HL-60 (cell line): ENCODE measurements at places on chromosomes 2 and 18.

DNA sequence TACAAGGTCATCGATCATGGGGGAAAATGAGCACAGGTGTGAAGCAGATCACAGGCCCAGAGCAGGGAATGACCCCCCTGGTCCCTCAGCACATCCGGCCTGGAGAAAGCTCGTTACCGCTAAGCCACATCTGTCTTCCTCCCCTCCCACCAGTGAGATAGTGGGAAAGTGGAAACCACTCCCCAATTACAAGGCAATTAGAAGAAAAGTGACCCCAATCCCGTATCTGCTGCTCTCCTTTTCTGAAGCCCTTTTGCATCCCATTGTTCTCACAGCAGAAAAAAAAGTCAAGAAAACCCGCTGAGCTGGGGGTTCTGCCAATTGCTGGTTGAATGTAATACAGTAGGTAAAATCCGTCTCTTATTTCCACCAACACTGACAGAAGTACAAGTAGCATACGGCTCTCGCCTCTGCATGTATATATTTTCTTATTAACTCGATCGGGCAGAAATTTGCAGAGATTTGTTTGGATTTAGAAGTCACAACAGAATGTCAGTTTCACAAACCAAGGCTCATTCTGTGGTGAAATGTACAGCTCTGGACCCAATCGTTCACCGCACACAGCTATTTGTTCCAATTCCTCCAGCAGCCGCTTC is 287.0 kb downstream of the TCF4 start:
- no peak for DNase-seq

- DNase-seq: peak; percentile 91
These were observed at the start of gene REV1 for GRCh38 chr2:99489761-99490622. TSS of gene REV1 (minus strand) at chr2:99490017. CDS start at chr2:99464975, 25,042 bp downstream.

GRCh38 chr2:8659092-8659734 is 22.6 kb upstream of the ID2 start:
- peak; percentile 38 for DNase-seq

DNA sequence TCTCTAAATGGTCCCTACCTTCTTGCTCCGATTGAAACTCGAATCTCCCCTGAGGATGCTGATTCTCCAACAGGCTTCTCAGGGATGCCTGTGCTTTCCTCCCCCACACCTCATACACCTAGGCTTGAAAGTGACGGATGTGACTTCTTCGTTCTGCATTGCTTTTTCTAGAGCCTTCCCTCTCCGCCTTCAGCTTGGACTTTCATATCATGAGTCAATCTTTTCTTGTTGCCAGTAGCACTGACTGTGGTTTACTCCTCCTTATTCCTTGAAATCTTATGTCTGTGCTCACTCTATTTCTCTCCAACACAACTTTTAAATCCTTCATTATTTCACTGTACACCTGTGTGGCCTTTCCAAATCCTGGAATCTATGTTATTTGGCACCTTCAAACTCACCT is 451.4 kb downstream of the TMX3 start:
- no peak for DNase-seq

DNA sequence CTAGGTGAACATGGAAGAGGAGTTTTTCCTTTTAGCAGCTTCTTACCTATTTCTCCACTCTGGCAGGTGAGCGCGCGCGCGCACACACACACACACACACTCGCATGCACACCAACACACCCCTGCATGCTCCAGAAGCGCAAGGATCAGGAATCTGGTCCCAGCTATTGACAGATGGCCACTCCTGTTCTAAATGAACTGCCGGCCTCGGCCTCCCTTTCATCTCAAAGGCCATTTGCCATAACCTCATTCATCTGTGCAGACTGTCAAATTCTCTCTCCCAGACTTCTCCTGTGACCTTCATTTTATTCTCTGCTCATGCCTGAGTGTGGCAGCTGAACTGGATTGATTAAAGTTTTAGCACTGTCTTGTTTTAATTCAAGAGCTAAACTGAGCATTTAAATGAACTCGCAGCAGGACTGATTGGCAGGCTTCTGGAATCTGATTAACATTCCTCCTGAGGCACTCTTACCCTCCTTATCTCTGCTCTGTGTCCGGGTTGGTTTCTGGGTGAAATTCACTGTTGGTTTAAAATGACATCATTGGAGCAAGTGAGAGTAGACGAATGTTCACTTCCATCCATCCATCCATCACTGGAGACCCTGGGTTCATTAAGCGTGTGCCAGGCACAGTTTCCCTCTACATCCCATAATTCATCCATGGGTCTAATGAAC is 58.8 kb downstream of the FECH start:
- DNase-seq: no peak

- DNase-seq: no peak
These were observed 438 bp downstream of the PSMA8 start for GRCh38 chr18:26134107-26134506.

GRCh38 chr18:10002280-10002679 is 88.5 kb downstream of the VAPA start:
- DNase-seq: no peak

DNA sequence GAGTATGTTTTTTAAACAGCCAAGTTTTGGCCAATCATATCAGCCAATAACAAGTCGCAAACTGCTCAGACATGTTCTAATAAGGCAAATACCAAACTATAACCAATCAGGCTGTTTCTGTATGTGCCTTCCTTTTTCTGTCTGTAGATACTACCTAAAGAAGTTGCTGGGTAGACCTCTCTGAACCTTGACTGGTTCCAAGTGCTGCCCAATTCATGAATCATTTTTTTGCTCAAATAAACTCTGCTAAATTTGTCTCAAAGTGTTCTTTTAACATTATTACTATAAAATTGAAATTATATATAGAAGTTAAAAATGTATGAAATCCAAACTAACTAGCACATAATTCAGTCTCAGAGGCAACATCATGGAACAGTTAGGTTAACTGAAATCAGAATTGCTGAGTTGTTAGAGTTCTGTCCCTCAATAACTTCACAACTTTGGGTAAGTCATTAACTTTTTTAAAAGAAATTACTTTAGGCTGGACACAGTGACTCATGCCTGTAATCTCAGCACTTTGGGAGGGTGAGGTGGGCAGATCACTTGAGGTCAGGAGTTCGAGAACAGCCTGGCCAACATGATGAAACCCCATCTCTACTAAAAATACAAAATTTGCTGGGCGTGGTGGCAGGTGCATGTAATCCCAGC is 4.9 kb upstream of the TTC21B start:
- DNase-seq: no peak

DNA sequence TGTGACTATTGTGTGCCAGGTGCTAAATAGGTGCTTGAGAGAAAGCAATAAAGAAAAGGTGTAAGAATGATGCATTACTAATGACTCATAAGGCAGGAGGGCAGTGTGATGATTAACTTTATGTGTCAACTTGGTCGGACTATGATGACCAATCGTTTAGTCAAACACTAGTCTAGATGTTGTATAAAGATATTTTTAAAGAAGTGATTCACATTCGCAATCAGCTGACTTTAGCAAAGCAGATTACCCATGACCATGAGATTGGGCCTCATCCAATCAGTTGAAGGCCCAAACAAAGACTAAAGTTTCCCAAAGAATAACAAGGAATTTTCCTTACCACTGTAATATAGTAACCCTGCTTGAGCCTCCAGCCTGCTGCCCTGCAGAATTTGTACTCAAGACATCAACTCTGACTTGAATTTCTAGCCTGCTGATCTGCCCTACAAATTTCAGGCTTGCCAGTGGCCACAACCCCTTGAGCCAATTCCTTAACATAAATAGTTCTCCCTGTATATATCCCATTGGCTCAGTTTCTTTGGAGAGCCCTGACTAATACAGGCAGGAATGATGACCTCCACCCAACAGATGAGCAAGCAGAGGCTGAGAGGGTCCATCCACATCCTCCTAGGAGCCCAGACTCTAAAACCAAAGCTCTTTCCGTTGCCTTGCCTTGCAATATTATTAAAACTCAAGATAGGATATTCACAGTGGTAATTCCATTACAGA is 132.6 kb downstream of the ACTR3 start:
- DNase-seq: no peak

DNA sequence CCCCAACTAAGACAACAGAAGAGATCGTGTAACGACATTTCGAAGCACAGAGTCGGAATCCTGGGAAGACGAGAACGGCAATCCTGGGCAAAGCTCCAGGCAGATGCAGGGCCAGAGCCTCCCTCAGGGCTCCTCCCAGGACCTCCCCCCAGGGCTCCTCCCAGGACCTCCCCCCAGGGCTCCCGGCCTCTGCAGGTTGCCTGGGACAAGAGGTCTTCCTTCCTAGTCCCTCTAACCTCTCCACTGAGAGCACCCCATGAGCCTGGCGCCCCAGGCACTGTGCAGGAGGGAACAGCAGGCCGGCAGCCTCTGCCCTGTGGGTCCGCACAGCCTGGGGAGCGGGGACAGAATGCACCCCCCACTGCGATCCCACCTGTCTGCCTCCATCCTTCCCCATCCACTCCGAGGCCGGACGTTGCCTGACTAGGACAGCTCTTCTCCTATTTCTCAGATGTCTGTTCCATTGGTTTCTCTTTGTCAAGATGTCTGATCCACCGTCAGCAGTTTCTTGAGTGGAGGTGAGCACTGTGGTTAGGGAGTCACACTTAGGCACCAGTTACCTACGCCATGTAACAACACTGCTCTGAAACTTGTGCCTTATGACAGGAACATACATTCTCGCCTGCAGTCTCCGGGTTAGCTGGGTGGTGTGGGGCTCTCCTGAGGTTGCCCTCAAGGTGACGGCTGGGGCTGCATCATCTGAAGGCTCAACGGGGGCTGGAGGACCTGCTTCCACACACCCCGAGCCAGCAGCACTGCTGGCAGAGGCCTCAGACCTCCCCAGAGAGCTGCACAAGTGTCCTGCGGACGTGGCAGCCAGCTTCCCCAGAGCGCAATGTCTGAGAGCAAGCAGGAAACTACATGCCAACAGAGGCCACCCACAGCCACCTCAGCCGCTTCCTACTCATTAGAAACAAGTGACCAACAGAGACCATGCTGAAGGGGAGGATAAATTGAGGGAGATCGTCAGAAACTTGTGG is 28.9 kb downstream of the ADI1 start:
- DNase-seq: no peak

DNA sequence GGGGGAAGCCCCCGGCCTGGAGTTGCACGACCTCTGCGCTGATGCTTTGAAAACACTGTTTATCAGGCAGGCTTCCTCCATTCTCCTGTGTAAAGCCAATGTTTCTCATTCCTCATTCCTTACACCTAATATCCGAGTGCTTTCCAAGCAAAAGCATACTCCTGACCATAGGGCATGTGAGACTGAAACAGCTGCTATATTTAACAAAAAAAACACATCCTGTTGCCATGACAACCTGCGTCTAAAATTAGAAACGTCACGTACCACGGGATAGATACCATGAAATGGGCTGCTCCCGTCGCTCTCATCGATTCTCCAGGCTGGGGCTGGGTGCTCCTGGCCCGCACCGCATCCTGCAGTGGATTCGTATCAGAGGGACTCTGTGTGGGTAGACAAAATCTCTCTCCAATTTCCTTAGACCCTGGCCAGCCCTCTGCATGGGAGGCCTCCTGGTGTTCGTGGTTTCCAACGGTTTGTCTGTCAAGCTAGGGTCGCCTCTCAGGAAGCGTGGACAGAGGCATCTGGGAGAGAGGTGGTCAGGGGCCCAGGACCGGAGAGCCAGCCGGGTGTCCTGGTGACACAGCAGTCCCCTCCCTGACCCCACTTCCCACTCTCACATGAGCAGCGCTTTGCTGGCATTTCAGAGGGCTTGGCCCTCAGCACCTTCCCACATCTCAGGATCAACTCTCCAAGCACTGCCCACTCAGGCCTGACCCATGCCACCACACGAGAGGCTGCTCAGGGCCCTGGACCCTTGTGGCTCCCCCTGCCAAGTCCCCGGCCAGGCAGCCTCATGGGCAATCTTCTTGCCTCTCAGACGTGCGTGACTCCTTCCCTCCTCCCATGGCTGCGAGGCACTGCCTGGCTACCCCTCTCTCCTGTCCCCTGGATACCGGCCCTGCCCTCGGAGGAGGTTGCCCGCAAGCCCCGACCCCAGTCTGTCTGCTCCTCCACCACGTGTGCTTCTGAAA is 268.1 kb downstream of the NDUFA10 start:
- DNase-seq: no peak

DNA sequence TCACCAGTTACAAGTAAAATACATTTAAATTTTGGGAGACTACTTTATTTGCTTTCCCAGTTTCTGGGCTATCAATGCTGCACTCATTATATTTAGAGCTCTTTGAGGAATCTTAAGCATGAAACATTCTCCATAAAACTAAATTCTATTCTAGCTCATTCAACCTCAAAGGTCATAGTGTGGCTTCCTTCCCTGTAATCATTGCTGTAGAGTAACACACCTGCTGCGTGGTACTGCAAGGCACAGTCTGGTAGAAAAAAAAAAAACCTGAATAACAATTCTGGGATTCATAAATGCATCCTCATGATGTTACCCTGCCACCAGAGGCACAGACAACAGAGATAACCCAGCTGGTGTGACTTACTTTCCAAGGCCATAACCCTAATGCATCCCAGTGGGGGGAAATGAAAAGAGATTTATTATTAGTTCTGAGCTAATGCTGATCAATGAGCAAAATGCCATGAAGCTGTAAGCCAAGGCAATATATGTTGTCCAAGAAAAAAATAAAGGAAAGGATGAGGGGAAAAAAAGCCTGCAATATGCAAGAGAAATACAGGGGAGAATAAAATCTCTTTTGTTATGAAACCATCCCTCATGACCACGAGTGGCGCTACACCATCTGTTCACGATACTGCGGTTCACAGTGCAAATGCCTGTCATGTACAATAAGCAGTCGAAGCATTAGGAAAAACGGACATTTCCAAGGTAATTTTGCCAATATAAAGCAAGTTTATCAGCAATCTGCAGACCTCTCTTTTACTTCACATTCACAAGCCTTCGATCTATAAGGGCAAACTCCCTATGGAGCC is 1481.6 kb upstream of the PIK3C3 start:
- DNase-seq: no peak

GRCh38 chr2:41832218-41832617 is 215.6 kb upstream of the PKDCC start:
- DNase-seq: no peak

DNA sequence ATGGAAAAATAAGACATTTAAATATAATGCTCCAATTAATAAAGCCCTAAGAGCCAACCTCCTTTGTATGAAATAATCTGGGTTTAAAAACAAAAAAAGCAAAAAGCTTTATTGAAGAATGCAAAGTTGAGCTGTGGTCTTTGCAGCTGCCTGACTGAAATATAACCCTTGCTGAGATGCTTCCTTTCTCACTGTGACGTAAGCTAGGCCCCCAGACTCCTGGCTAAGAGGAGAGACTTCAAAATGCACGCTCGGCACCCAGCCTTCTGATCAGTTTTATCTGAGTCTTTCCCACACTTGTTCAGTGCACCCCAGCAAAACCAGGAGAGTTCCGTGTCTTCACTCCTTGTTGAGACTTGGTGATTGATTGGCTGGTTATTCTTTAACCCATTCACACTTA is 115.3 kb downstream of the BCL11A start:
- DNase-seq: no peak

GRCh38 chr2:225668606-225669266 is 269.2 kb downstream of the NYAP2 start:
- peak; percentile 26 for DNase-seq

DNA sequence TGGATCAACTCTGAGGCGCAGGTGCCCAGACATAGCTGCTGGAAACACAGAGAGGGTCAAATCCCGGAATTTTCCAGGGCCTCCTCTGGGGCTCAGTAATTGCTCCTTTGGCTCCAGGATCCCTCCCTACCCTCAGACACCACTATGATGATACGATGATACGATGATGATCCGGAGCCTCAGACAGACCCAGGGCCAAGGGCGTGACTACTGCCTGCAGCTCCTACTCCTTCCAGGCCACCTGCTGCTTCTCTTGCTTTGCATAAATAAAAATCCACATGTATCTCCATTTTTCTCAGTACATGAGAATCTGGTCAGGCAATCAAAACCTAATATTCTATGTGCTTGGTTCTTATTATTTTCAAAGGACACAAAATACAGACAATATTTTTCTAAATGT is 33.7 kb downstream of the MRPL35 start:
- DNase-seq: no peak

- DNase-seq: no peak
These were observed 12.9 kb downstream of the TMEM247 start for GRCh38 chr2:46492301-46492700.
